Stimulated activated naive CD8-positive, alpha-beta T cell treated with anti-CD3 and anti-CD28 coated beads, Interleukin-15, Interleukin-2, amounts not matched to agents 100 U/mL and 50 U/mL, for 24 hours (primary cell): ENCODE measurements at places on chromosomes 5 and 9.

- DNase-seq, result no peak
Observed at GRCh38 chr9:29685531-29685930, 2112.2 kb upstream of the C9orf72 start.

GRCh38 chr5:54991416-54991815 lies 6.0 kb upstream of the ESM1 start:
- no peak for DNase-seq

DNA sequence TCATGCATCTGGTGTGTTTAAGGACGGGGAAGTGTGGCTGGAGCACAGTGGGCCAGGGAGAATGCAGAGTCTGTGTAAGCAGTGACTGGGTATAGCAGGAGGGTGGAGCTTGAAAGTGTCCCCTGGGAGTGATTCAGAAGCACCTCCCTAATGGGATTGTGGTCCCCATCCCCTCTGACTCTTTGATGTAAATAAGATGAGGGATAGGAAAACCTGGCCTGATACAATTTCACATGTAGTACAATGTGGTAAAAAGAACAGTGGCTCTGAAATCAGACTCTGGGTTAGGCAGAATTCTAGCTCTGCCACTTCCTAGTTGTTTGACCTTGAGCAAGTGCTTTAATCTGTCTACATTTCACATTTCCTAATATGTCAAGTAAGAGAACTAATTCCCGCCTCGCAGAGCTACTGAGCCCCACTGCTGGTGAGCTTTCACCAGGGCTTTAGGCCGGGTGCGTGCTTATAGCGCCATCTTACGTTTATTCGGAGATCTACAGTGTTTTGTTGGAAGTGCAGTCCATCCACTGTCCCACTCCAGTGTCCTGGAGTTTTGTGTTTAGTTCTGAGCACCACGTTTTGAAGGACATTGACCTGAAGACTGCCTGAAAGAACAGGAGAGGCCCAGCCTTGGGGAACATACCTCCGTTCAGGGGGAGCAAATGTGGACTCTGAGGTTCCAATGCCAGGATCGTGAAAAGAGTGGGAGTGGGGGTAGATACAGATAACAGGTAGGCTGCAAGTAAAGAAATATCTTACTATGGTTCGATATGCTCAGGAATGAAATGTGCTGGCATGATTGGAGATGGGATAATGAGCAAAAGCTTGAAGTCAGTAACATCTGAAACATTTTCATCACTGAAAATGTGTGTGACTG lies 51.2 kb upstream of the TESK1 start:
- DNase-seq, result peak; percentile 38

GRCh38 chr5:114332493-114332892 lies 29.4 kb upstream of the KCNN2 start:
- DNase-seq, result no peak

DNA sequence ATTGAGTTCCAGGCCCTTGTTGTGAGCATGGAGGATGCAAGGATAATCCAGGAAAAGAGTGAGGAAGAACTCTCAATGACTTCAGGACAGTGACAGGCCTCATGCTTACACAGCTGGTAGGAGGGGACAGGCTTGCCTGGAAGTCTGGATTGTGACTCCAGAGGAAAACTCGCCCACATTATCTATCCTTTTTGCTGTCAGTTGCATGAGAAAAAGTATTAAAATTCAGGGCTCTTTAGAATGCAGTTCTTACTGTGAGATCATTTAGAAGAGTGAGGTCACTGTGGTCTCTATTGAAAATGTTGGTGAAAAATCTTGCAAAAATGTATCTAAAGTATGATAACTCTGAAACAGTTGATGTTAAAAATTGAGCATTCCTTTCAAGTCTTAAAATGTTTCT lies 30.5 kb downstream of the NTRK2 start:
- DNase-seq, result no peak

DNA sequence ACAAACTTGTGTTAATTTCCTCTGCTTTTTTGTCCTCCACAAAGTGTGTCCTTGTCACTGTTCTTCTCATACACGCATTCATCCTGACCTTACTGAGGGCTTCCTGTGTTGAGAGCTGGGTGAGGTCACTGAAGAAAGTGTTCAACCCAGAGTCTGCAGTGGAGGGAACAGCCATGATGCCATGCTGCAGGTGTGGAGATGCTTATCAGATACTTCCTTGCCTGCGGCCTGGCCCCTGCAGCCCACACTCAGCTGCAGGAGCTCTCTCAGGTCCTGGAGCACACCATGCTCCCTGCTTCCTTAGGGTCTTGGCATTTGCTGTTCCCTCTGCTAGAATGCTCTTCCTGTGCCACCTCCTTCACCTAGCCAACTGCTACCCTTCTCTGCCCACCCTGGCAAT lies 108.1 kb upstream of the SPRY4 start:
- peak; percentile 36 for DNase-seq

GRCh38 chr9:129108083-129108804 lies 2.3 kb downstream of the CRAT start:
- DNase-seq, result no peak

DNA sequence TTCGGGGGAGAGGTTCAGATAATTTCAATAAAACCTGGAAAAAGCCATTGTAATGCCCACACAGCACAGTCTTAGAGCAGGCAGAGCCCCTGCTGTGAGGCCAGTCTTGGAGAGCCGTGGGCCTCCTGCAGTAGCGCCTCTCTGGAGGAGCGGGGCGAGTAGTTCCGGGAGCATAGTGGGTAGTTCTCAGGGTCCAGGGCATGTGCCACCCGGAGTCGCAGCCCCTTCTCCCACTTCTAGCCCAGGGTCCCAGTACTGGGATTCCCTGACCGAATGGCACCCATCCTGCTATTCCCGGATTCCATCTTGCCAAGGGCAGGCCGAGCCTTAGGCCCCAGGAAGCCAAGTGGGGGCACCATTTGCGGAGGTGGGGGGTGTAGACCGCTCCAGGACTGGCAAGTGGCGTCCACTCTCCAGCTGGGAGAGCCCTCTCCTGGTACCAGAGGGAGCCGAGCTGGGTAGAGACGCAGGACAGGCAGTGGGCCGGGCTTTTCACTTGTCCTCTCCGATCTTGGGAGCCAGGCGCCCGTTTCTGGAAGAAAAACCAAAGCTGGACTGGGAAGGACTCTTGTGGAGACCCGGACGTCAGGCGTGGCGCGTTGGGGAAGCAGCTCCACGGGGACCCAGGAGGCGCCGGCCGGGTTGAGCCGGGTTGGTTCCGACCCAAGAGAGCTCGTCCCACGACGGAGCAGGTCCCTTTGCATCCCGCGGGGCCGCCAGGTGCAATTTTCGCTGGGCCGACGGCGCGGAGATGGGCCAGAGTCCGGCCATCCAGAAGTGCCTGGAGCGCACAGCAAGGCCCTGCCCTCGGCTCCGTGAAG lies 12.1 kb downstream of the PROP1 start:
- no peak for DNase-seq

GRCh38 chr5:149493316-149493715 lies 57.9 kb downstream of the CSNK1A1 start:
- DNase-seq, result no peak

- DNase-seq, result no peak
Observed at GRCh38 chr9:106761493-106761892, 101.5 kb upstream of the ZNF462 start.

DNA sequence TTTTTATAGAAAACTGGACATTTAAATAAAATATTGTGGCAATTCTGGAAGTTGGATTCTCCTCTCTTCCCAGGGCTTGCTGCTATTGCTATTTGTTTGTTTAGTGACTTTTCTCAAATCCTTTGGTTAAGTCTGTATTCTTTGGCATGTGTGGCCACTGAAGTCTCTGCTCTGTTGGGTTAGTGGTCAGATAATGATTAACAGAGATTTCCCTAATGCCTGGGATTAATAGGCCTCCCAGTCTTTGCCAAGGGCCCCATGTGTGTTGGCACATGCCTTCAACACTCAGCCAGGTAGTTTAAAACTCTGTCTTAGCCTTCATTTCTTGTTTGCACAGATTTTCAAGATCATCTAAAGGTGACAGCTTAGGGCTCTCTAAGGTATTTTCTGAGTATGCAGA lies 92.8 kb upstream of the EPB41L4A start:
- no peak for DNase-seq
